ENCODE measurements at places on chromosomes 6 and 20.

GRCh38 chr6:11343963-11344723 lies 111.7 kb upstream of the NEDD9 start:
- no peak for DNase-seq

DNA sequence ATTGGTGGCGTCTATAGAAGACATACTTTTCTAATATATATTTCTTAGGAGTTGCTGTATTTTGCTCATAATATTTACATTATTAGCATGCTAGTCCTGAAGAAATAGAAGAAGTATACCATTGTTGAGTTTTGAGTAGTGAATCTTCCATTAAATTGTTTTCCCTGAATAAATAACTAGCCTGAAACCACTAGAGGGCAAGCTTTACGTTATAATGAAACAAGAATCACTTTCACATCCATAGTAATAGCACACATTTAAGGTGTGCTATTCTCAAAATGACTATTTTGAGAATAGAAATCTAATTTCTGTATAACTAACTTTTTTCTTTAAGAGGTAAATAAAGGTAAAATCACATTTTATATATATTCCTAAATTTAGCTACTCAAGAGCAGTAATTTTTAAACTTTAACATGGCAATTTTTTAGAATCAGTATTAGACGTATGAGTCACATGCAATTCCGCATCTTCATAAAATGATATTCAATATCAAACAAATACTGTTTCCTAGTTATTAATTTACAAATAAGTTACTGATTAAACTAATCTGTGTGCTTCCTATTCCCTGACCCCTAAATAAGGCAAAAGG lies 213.2 kb upstream of the MANEA start:
- DNase-seq = no peak

DNA sequence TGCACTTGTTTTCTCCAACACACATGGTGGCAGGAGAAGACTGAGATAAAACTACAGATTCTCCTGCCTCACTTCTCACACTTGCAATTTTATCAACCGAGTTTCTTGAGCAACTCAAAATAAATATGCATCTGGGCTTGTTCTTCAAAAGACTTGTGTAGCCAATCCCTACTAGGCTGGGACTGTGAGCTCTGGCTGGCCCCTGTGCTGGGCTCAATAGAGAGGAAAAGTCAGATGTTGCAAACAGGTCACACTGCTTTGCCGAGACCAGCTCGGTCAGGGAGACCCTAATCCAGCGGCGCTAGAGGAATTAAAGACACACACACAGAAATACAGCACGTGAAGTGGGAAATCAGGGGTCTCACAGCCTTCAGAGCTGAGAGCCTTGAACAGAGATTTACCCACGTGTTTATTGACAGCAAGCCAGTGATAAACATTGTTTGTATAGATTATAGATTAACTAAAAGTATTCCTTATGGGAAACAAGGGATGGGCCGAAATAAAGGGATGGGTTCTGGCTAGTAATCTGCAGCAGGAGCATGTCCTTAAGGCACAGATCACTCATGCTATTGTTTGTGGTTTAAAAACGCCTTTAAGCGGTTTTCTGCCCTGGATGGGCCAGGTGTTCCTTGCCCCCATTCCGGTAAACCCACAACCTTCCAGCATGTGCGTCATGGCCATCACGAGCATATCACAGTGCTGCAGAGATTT lies 32.7 kb downstream of the FAM50B start:
- no peak for DNase-seq

DNA sequence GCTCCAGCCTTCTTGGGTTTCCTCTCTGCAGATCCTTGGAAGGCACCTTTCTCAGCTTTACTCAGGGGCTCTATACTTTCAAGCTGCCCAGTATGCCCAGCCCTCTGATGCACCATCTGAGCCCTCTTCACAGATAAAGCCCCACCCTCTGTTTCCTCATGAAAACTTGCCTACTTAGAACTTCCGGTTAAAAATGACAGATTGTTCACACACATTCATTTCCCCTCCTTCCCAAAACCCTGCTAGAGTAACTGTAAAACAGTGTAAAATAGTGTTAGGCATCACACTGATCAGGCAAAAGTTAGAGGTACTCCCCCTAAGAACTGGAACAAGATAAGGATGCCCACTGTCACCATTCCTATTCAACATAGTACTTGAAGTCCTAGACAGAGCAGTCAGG lies 14.0 kb upstream of the GCM1 start:
- DNase-seq = no peak

DNA sequence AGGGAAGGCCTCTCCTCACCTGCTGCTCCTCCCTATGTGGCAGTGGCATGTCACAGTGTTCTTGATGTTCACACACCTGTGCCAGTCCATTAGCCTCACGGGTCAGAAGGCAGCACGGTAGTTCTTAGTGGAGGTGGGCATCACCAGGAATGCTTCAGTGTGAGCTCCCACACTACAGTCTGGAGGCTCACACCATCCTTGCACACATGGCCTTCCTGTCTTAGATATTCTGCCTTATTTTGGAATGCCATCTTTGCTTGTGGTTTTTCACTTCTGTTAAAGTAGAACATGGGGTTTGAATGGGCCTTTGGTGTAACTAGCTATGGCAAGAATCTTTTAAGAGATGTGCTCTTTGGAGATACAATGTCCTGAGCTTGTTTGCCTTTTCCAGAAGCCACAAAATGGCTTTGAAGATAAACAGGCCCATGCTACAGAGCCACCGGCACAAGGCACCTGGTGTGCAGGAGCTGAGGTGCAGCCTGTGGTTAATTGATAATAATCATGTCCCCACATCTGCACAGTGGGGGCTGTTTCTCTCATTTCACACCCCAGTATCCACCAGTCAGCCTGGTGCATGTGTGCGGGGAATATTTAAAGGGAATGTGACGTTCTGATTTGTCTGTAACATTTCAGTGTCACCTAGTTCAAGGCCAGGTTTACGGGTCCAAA lies 3.2 kb upstream of the SLC17A9 start:
- DNase-seq = no peak

GRCh38 chr6:41722969-41723529 lies 12.4 kb downstream of the TFEB start:
- DNase-seq = no peak

DNA sequence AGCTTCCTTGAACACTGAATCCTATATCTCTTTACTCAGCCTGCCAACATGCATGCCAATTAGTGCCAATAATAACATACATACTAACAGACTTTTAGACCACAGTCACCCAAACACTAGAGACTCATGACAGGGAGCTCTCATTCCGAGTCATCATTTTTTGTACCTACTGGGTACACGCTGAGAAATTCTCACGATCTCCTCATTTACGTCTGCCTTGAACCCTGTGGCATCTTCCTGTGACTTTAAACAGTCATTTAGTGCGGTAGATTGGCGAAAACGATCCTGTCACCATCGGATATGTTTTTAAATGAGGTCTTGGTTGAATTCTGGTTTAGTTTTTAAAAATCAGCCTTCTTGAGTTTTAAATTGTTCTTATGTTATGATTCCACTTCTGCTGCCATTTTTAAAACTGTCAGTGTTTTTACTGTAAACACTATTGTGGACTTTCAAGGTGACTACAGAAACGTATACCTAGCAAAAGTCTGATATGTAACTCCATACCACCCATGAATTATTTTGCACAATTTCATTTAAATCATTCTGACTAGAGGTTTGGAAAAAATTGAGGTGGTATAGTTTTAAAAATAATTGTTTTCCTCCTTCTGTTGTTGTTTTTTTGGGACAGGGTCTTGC lies 275.4 kb downstream of the TSHZ2 start:
- DNase-seq = no peak

DNA sequence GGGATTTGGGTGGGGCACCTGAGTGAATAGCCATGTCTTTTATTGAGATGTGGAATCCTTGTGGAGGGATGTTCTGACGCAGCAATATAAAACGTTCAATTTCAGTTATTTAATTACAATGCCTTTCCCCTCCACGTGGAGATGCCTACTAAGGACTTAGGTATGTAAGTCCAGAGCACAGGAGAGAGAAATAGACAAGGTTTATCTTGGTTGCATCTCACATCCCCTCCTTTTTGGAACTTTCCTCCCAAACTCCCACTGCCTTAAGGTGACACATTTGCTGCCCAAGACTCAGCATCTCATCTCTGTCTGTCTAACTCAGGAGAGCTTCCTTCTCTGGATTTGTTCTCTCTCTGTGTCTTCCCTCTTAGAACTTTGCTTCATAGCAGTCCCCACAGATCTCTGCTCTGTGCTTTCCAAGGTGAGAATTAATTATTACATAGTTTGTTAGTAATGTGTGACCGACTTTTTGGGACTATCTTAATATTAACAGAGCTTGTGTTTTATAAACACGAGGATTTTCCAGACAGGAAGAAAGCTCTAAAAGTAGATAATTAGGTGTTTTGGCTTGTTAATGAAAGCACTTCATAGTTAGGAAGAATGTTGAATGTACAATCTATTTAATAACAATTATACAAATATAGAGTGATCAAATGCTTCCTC lies 52.6 kb downstream of the COL19A1 start:
- DNase-seq = no peak

DNA sequence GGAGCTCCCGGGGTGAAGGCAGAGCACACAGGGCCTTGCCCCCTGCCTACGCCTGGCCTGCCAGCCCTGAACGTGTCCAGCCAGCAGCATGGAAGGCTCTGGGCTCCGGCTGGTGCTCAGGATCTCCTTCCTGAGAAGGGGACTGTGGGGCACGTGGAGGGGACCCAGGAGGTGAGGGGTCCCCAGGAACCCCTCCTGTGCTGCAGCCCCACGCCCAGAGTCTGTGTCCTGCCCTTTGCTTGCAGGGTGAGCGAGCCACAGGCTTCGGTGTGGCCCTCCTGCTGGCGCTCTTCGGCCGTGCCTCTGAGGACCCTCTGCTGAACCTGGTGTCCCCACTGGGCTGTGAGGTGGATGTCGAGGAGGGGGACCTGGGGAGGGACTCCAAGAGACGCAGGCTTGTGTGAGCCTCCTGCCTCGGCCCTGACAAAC lies 22.3 kb downstream of the NPEPL1 start:
- DNase-seq = no peak

DNA sequence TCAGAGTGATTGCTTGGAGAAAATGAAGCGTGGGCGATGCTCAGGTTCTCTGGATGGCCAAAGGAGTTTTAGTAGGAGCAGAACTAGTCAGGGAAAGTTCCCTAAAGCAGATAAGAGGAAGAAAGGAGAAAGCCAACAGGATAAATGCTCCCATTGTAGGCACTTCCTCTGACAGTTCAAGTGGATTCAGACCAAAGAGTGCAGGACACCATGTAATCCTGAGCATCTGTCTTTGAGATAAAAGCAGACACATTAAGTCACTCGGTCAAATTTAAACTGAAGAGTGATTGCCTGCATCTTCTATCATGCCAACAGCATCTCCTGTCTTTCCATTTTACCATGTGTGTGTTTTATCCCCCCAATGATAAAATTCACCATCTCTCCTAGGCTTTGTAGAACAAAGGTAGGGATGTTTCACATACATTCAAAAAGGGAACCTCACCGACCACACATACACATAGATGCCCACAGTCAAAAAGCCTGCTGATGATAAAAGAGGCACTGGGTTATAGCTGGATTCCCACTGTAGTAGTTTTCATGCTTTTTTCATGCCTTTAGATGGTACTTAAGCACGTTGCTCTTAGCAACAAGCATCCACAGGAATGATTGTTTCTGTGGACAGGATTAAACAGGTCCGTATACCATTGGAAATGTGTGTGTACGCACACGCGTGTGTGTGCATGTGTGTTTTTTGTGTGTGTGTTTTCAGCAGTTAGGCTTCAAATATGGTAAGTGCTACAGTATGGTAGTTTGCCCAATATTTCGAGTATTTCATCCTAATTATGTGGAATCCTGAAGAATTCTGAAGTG lies 7.0 kb downstream of the GRIK2 start:
- DNase-seq = no peak

DNA sequence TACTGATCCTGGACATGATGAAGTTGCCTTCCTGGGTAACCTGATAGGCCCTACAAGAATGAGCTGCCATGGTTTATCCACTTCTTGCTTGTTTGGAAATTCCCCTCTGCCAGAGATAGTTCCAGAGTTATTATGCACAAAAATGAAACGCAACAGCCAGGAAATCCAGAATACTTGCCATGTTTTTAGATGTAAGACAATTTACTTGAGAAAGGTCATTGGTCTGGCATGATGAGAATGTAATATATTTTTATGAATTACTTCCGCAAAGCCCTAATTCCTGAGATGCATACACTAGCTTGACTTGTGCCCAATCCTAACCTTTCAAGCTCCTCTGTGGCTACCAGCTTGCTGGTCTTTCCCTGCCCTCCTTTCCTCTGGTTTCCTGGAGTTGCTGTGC lies 27.9 kb upstream of the NT5E start:
- no peak for DNase-seq

- no peak for DNase-seq
Observed at GRCh38 chr6:168041928-168042327, 37.1 kb downstream of the FRMD1 start.

DNA sequence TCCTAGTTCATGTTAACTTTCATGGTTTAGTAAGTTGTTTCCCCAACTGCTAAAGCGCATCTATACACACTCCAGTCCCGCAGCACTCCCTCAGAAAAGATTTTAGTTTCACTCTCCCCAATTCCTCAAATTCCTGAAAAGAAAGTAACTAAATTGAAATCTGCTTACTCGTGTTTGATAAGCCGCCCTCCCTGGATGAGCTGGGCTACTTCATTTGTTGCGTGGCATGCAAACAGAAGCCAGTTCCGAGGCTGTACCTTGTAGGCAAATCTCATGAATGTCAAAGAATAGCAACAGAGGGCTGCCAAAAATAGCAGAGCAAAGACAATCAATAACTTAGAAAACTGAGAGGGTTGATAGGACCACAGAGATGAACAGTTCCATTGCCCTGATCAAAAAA lies 16.9 kb downstream of the MPC1 start:
- DNase-seq = no peak

DNA sequence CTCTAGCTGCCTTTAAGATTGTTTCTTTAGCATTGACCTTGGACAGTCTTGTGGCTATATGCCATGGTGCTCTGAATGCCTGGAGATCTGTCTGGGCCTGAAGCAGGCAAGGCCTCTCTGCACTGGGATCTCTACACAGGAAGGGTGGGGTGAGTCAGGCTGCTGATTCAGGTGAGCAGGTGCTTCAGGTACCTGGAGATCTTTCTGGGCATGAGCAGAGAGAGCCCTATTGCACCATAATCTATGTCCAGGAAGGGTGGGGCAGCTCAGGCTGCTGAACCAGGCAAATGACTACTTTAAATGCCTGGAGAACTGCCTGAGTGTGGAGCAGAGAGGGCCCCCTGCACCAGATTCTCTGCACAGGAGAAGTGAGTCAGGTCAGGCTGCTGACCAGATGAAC lies 94.5 kb downstream of the TPBG start:
- no peak for DNase-seq

DNA sequence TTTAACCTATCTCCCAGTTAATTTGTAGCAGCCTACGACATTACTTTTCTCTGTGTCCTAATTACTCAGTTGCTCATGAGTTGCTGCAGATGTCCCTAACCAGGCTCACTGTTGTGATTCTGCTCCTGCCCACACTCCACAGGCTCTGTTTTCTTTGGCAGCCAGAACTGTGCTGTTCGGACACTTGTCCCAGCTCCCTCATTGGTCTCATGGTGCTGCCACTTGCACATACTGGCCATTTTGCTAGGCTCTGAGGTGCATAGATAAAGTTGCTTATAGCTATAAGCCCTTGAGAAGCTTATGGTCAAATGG lies 55.0 kb downstream of the NOX3 start:
- DNase-seq = no peak

Measured in stimulated activated CD8-positive, alpha-beta memory T cell treated with anti-CD3 and anti-CD28 coated beads, Interleukin-2, amount 100 ng/mL, for 1 hour (primary cell).